ENCODE measurements at places on chromosomes 4 and X.

GRCh38 chr4:121122661-121123060 is 41.5 kb downstream of the TNIP3 start:
- no peak for DNase-seq

GRCh38 chr4:137378393-137378792 is 153.9 kb downstream of the PCDH18 start:
- no peak for DNase-seq

- DNase-seq: no peak
Measured at GRCh38 chr4:3786196-3786869, 20.1 kb downstream of the ADRA2C start.

DNA sequence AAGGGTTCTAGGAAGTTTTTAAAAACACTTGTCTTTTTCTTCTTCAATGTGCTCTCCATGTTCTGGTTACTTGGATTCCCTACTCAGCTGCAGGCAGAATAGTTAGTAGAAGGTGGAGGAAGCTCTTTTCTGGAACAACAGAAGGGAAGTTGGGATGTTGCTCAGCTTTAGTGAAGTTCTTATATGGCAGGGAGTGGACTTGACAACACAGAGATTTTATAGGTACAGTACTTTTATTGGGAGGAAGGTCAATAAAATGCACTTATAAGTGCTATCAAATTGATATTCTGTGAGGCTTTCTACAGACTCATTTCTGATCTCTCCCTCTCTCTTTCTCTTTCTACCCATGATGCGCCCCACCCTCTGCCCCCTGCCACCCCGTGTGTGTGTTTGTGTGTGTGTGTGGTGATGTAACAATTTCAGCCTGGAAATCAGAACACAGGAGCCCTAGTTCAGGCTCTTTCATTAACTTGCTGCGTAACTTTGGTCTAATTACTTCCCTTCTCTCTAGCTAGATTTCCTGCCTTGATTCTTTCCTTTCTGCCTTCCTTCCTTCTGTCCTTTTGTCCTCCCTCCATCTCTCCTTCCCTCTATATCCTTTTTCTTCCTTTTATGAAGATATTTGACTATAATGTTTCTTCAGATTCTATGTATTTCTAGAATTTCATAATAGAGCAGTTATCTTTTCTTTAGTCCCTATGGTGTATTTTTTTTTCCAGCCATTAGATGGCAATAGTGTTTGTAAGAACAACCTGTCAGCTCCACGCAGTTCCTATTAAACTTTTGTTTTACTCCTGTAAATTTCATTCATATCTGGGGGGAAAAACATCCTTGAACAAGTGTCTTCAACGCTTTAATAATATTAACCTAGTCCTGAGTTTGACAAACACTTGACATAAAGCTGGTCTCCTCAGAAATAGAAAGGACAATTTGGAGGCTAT is 37.1 kb downstream of the HEPH start:
- peak; percentile 11 for DNase-seq

DNA sequence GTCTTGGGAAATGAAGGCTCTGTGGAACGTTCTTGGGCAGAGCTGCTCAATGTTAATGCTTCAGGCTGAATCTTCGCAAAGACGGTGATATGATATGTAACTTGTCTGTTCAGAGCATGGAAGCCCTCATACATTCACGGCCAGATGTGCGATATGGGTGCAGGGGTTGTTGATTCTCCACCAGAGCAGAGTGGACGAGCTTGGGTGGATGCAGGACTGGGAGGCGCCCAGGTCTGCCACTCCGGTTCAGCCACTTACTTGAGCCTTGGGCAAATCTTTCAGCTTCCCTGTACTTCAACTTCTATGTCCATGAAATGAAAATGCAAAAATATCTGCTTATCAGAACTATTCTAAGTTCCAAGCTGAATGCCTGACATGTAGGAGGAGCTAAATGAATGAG is 47.4 kb upstream of the MND1 start:
- DNase-seq: no peak
